Stimulated activated CD4-positive, alpha-beta T cell treated with anti-CD3 and anti-CD28 coated beads, Interleukin-1b, Interleukin-23, amount 100 ng/mL, for 24 hours (primary cell): ENCODE measurements at places on chromosomes 6 and 20.

GRCh38 chr6:79234150-79235022 lies at the start of gene HMGN3:
Gene HMGN3 (minus strand): TSS chr6:79234682.
- peak; percentile 84 for DNase-seq

DNA sequence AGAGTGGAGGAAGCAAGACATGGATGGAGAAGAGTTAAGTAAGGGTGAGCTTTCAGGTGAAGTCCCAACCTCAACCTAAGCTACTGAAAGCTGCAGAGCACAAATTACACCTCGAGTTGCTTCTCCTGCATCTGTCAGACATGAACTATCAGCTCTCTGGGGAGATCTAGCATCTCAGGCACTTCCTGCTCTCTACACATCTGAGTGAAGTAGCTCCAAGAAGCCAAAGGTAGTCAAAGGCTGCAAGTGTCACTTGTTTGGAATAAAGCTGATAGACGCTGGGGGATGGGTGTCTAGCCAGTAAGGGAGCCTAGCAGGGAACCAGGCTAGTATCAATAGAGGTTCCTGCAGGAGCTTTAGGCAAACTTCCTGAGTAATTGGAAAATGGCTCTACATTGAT lies 228.0 kb downstream of the PLCB1 start:
- no peak for DNase-seq

DNA sequence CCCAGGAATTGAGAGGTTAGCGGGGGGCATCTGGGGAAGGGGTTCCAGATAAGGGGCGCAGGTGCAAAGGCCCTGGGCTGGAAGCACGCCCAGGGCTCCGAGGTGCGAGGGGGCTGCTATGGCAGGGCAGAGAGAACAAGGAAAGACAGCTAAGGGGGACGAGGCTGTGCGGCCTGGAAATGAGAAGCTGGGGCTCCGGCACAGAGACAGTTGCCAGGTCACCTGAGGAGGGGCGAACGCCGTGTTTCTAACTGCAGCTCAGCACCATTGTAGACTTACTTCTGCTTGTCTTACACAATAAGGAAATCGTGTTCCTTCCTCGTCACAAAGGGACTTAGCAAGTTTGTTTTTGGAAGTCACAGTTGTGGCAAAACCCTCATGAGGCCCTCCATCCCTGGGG lies 68.9 kb upstream of the TBXT start:
- DNase-seq = no peak

DNA sequence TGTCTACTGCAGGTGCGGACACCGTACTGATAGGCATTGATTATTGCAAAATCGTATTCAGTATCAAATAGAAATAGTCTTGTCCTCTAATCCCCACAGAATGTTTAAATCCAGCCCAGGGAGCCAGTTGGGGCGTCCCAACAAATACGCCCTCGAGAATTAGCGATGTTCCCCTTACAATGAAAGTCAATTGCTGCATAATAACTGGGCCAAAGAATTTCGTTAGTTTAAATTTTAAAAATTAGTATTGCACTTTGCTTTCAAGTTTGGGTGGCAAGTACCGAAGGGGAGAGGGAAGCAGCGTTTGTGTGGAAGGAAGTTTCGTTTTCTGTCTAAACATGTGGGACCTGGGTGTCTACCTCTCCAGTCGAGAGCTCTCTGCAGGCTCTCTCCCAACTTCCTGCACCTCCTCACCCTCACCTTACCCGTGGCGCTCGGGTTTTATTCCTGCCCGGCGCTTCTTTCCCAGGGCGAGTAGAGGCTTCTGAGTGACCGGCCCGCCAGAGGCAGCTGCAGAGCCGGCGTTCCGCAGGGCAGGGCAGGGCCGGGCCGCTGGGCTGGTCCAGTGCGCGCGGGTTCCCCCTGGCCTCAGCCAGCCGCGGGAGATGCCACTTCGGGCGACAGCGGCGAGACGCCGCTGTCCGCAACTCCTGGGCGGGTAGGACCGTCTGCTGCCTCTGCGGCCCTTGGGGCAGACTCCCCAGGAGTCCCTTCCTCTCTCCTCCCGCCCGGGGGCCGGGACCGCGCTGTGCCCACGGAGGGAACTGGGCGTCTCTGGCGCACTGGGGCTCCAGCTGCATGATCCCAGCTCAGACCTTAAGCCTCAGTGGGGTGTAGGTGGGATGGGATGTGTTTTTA lies 862 bp upstream of the TFAP2C start:
- DNase-seq = no peak

- no peak for DNase-seq
Measured at GRCh38 chr6:33632558-33633039, 11.5 kb downstream of the ITPR3 start.

DNA sequence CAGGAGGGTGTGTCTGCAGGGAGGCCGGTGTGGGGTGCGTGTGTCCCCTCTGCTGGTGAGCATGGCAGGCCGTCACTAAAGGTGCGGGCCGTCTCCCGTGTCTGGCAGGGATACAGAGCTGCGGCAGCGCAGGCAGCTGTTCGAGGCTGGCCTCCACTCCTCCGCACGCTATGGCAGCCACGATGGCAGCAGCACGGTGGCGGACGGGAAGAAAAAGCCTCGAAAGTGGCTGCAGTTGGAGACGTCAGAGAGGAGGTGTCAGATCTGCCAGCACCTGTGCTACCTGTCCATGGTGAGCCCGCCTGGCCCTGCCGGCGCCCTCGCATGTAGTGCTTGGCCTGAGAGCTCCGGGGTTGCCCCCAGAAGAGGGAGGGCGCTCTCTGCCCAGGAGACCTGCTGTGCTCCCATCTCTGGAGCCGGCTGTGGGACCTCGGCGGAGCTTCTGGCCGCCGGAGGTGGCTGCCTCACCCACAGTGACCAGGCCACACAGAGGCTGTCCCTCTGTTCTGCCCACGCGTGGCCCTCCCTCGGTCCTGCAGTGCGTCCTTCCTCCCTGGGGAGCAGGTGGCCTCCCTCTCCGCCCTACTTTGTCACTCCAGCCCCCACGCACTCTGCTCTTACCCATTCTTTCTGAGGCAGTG lies 149.6 kb downstream of the DTNBP1 start:
- no peak for DNase-seq

- DNase-seq = no peak
Measured at GRCh38 chr20:54839224-54839623, 363.8 kb downstream of the DOK5 start.

GRCh38 chr6:160077526-160077925 lies 44.1 kb upstream of the SLC22A1 start:
- DNase-seq = no peak

DNA sequence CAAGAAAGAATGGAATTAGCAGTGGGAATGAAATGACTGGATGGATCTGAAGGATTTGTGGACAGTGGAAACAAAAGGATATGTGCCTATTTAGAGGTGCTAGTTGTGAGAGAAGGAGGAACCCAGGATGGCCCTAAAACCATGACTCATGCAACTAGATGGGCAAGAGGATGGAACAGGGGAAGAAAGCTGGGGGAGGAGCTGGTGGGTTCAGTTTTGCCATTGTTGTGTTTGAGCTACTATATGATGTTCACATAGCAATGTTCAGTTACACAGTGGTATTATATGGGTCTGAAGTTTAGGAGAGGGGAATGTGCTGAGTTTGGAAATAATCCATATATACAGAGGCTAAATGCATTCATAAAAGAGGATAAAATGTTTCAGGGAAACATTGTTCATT lies 125.7 kb upstream of the SSTR4 start:
- no peak for DNase-seq

DNA sequence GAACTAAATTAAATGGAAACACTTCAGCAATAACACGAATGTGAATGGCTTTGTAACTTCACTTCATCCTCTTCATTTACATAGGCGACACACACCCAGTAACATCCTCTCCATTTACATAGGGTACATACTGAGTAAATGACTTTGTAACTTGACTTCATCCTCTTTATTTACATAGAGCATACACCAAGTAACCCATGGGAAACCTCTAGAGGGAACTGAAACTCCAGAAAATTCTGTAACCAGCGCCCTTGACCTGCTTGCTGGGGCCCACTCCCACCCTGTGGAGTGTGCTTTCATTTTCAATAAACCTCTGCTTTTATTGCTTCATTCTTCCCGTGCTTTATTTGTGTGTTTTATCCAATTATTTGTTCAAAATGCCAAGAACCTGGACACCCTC lies 81.6 kb upstream of the OPRM1 start:
- no peak for DNase-seq

DNA sequence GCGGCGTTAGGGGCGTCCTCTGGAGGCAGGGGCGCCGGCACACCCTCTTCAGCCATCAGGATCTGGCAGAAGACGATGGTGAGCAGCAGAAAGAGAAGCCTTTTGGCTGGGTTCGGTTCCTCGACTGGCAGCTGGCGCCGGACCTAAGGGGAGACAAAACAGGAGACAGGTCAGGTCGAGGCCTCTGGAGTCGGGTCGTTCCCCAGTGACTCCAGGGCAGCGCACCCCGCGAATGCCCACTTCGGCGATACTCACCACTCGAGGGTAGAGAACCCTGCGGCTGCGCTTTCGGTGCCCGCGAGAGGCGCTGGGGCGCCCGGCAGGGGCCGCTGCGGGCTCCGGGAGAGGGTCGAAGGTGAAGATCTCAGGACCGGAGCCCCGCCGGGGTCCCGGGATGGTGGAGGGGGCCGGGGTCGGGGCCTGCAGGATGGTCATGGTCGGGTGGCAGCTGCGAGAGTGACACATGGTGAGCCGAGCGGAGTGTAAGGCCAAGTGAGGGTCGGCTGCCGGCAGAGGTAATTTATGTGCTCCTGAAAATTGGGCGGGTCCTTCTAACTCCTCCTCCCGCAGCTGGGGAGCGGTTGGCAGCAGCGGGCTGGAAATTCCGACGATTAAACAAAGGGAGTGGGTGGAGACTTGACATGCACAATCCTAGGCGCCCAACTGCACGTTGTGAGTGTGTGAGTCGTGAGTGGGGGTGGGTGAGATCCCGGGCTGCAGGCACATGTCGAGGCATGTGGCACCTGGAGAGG lies at the start of gene IER3:
Gene IER3 (minus strand): TSS at position 494 of the 752 bp plus-strand sequence. CDS start 29 bp downstream, at position 465.
- peak; percentile 70 for DNase-seq

- peak; percentile 8 for DNase-seq
Measured at GRCh38 chr6:25788305-25788922, 33.9 kb downstream of the SLC17A4 start.

GRCh38 chr20:8152183-8152582 lies 20.1 kb downstream of the PLCB1 start:
- no peak for DNase-seq

DNA sequence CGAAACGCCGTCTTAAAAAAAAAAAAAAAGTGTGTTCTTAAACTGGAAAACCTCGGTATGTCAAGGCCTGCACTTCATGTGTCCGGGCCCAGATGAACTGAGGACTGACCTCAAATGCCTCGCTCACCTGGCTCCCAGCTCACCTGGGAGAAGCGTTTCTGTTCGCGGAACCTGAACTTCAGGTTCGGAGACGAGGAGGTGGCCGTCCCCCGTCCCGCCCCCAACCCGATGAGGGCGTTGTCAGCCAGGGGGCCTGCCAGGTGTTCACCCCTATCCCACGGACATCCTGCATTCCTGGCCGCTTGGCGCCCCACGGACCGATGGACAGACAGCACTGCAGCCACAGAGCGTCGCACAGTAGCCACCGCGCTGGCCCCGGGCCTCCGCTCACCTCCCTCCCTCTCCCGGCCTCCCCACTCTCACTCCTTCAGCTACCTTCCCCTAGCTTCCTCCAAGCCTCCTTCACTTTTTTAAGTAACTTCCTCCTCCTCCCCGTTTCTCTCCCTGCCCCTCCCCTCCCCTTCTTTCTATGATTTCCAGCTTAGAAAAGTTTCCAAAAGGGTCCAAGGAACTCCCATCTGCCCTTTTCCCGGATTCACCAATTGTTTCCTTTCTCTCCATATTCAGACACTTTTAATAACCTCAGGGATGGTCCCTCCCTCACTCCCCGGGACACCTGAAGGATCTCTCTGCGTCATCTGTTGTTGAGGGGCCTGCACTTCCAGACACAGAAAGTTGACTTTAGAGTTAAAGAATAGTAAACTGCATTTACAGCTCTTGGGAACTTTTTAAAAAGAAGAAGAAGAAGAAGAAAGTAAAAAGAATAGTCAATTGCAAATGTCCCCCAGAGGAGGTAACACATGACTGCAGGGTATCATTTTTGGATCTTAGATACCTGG lies 22.7 kb upstream of the MCM3 start:
- DNase-seq = no peak

DNA sequence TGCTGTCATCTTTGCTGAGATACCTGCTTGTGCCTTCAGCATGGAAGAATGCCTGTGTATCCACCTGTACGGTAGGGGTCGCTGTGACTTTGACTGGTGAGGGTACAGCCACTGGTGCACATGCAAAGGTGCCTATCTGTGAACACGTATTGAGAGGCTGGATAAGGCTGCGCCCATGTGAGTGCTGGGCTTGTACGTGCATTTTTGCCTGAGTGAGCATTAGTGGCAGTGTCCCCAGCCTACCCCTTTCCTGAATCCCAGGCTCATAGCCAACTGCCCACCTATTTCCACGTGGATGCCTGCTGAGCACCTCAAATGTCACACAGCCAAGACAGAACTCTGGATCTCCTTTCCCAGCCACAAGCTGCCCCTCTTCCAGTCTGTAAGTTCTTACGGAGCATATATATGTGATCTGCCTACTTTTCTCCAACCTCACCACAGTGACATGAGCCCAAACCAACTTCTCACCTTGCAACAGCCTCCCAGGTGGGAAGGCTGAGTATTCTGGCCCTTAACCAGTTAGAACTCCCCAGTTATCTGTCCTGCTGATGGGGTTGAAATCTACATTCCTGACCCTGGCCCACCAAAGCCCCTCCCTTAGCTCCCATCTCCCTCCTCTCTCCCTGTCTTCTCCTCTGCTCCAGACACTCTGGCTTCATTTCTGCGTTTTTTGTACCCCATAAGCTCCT lies 1.1 kb upstream of the SLC2A10 start:
- DNase-seq = no peak

- no peak for DNase-seq
Measured at GRCh38 chr6:131954775-131955107, 3.6 kb upstream of the CCN2 start.

DNA sequence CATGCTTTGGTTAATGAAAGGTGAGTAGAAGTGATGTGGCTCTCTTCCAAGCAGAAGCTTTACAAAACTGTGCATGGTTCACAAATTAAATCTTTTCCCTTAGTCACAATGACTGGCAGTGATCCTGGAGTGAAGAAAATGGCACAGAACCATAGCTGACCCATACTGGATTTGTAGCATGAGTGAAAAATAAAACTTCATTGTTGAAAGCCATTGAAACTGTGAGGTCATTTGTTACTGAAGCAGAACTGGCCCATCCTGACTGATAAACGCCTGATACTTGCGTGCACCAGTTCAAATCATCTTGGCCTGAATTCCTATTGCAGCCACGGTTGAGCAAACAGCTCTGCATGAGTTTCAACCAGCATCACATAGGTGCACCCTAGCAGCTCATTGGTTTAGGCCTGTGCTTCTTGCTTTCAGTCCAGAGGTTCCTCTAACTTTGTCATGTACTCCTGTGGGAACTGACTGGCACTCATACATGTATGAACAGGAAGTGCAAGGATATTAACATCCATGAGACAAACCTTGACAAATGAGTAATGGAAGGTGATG lies 40.5 kb downstream of the SAMD5 start:
- no peak for DNase-seq

DNA sequence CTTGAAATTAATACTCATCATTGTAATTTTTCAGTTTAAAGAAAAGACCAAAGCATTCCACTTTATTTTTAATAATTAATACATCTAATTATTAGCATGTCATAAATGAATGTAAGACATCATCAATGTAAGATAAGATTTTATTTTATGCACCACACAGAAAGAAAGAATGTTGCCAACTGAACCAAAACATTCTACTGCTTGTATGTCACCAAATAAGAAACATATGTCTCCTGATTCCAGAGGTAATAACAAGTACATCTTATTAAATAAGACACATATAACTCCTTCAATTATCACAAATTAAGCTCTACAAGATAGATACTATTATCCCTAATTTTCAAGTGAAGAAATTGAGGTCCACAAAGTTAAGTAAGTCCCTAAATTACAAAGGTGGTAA lies 189.5 kb downstream of the GMDS start:
- DNase-seq = no peak

- DNase-seq = no peak
Measured at GRCh38 chr6:93337014-93337413, 82.3 kb downstream of the EPHA7 start.
